Bronchus fibroblast of lung (primary cell): ENCODE measurements at places on chromosomes 13 and 19. TPM values are rescaled to one million over a fixed set of nuclear protein-coding genes. Genes with fewer than 3 reads are reported as not detected.

Gene OVOL3
- total RNA-seq: not detected in 2 replicates

Gene CGB2
- 0.34 TPM in 1 of 2 replicates, not detected in the other for total RNA-seq

Gene FREM2
- under 0.01 TPM in 2 replicates for total RNA-seq

Gene SIGLEC9
- total RNA-seq: under 0.01 TPM in 1 of 2 replicates, not detected in the other

Gene HAUS8
- total RNA-seq: 11.9 and 12.4 TPM in 2 replicates

Gene ZNF222
- 1.8 and 4.9 TPM in 2 replicates for total RNA-seq

Gene SLC6A16
- 0.59 TPM in 1 of 2 replicates, not detected in the other for total RNA-seq
